Heart left ventricle (tissue), 16 donors: ENCODE measurements at places on chromosomes 3 and 15. TPM values are rescaled to one million over a fixed set of nuclear protein-coding genes. Genes with fewer than 3 reads are reported as not detected.

DNA sequence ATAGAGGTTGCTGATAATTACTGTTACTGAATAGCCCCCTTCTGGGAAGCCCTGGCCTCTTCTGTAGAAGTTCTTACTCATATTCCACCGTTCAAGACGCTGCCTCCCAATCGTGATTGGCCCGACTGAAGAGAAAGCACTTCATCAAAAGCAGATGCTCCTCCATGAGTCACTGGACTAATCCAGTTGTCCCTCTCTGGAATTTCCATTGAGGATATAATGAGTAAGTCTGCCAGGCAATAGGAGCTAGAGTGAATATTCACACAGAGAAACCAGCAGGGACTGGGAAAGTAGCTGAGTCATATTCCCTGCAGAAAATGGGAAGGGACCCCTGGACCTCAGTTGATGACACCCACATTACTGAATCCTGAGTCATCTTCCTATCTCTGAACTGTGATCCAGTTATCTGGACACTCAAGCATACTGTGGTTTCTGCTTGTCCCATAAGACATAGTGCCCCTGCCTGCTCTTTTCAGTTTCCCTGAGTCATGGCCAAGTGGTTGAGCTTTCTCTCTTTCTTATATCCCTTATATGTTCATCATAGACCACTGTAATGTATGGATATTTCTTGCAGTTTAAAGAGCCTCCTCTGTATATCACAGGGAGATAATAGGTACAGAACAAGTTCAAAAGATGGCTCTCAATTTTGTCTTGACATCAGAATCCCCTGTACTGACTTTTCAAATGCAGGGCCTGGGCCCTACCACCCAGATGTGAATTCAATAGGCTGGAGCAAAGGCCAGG is 151.2 kb upstream of the CDIN1 start:
- no peaks in the 10 kb centered on the region for H3K27me3 ChIP-seq
- DNase-seq: no peak
- no peaks in the 10 kb centered on the region for H3K36me3 ChIP-seq
- H3K4me1 ChIP-seq: no peaks in the 10 kb centered on the region

DNA sequence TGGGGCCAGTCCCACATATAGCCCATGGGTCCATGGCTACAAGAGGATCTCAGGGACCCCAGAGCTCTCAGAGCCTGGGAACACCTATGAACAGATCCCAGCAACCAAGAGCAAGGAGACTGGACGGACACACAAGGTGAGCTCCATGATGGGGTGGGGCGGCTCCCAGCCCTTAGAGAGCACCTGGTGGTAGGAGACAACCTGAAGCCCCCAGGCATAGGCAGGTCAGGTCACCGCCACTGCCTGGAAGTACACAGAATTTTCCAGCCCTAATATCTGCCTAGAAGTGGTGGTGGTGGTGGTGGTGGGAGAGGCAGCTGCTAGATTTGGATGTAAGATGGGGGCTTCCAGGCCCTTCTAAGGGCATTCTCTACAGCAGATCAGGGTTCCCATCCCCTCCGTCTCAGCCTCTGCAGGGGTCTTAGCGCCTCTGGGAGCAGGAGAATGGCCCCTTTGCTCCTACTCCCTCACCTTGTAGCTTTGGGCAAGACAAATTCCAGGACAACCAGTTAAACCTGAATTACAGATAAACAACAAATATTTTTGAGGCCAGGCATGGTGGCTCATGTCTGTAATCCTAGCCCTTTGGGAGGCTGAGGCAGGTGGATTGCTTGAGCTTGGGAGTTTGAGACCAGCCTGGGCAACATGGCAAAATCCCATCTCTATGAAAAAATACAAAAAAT is 9.2 kb downstream of the SH2D7 start:
- no peak overlapping the region for H3K4me3 ChIP-seq
- H3K27me3 ChIP-seq: no peaks in the 10 kb centered on the region
- H3K27ac ChIP-seq: no peak overlapping the region
- H3K36me3 ChIP-seq: no peaks in the 10 kb centered on the region
- H3K4me1 ChIP-seq: no peaks in the 10 kb centered on the region

DNA sequence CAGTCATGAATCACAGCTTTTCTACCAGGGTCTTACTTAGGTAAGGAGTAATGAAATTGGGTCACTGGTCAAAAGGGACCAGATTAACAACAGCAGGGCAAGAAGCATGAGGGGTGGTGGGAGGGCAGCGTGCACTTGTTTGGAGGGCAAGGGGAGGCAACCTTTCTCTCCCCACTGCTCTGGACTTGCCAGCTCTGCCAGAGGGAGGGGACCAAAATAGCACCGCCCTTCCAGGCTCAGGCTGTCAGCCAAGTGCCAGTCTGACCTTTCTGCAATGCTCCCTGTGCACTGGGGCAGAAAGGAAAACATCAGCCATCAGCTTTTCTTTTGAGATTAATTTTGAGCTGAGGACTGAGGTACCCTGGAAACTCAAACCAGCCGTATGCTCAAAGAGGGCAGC is 4.5 kb upstream of the ULK3 start:
- H3K27me3 ChIP-seq: no peaks in the 10 kb centered on the region
- peak; percentile 70 for DNase-seq
- peak overlapping the region; percentile 33 for H3K27ac ChIP-seq
- H3K36me3 ChIP-seq: peaks cover 8% of the 10 kb centered on the region
- no peak overlapping the region for H3K4me3 ChIP-seq

DNA sequence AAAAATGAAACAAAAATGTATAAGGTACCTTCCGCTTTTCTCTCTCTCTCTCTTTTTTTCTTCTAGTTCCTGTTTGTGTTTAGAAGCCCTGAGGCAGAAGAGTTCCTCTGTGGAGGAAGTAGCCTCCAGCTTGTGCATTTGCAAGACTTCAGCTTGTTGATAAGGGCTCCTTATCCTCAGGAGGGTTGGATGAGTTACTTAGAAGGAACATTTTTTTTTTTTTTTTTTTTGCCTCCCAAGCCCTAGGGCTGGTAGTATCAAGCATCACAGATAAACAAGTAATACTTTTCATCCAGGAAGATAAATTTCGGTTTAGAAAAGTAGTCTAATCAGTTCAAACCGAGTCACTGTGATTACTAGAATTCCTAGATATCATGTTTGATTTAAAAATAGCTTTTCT is 91.0 kb upstream of the CBLB start:
- H3K27ac ChIP-seq: no peak overlapping the region
- no peaks in the 10 kb centered on the region for H3K4me1 ChIP-seq
- H3K27me3 ChIP-seq: no peaks in the 10 kb centered on the region
- no peak overlapping the region for H3K4me3 ChIP-seq

DNA sequence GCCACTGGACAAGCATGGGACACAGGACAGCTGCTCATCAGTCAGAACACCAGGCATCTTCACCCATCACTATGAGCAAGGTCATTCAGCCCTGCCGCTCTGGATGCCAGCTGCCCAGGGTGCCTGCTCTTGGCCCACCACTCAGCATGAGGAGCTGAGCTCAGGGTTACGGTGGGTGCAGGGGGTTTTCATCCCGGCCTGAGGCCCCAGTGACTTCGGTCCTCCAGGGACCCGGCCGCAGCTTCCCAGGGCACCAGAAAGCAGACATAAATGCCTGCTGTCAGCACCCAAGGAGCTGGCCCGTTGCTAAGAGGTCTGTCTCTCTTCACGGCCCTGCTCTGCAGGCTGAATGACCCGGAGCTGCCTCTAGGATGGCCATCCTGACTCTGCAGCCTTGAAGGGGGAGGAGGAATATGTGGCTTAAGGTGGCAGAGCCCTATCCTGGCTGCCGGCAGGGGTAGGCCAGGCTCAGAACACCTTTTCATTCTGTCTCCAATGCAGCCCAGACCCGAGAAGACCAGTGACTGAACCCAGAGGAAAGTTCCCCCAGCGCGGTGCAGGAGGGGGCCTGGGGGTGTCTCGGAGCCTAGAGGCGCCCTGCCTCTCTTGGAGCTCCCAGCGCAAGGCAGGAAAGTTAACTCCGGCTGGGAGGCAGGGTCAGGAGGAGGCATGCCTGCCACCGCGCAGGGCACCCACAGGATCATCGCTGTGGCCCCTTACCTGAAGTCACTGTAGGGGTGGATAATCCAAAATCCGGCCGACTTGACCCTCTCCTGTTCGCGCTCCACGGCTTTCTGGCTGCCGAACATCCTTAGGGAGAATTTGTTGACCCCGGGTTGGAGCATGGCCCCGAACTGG is 1.8 kb downstream of the HCN4 start:
- H3K36me3 ChIP-seq: no peaks in the 10 kb centered on the region
- no peak overlapping the region for H3K27ac ChIP-seq
- peaks cover 24% of the 10 kb centered on the region for H3K27me3 ChIP-seq
- H3K4me1 ChIP-seq: peaks cover 13% of the 10 kb centered on the region

- H3K27ac ChIP-seq: no peak overlapping the region
- H3K4me1 ChIP-seq: no peaks in the 10 kb centered on the region
- no peaks in the 10 kb centered on the region for H3K36me3 ChIP-seq
These were observed 266.8 kb downstream of the ZNF385D start for GRCh38 chr3:21484057-21484827.

- H3K27me3 ChIP-seq: no peaks in the 10 kb centered on the region
- H3K27ac ChIP-seq: peak overlapping the region; percentile 54
- peak; percentile 40 for DNase-seq
These were observed 144.1 kb downstream of the RORA start for GRCh38 chr15:61084944-61085367.

- H3K27ac ChIP-seq: no peak overlapping the region
- H3K4me1 ChIP-seq: no peaks in the 10 kb centered on the region
- no peaks in the 10 kb centered on the region for H3K36me3 ChIP-seq
- no peaks in the 10 kb centered on the region for H3K27me3 ChIP-seq
These were observed 85.5 kb downstream of the SSR3 start for GRCh38 chr3:156469456-156469855.

DNA sequence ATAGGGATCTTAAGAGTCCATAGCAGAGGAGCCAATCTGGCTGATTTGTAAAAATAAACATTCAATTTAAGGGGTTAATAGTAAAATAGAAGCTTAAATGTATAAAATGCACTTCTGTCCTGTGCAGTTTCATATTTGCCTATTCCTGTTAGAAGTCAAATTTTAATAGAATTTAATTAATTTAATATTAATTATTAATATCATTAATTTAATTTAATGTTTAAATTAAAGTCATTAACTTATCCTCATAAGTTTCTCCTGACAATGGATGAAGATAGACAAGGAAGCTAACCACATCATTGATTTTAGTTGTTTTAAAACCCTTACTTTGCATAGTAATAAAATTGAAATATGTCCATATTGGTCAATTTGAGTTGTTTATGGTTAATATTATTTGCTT is 1096.2 kb upstream of the EPHA6 start:
- H3K4me1 ChIP-seq: no peaks in the 10 kb centered on the region
- H3K36me3 ChIP-seq: no peaks in the 10 kb centered on the region
- H3K27me3 ChIP-seq: no peaks in the 10 kb centered on the region
- H3K27ac ChIP-seq: no peak overlapping the region
- H3K4me3 ChIP-seq: no peak overlapping the region
- DNase-seq: no peak

GRCh38 chr3:101913168-101913567 is 63.9 kb downstream of the NFKBIZ start:
- H3K4me3 ChIP-seq: no peak overlapping the region
- no peak overlapping the region for H3K27ac ChIP-seq
- H3K36me3 ChIP-seq: no peaks in the 10 kb centered on the region
- H3K4me1 ChIP-seq: no peaks in the 10 kb centered on the region

- H3K4me1 ChIP-seq: peaks cover 5% of the 10 kb centered on the region
- H3K36me3 ChIP-seq: no peaks in the 10 kb centered on the region
- DNase-seq: no peak
These were observed 56.0 kb downstream of the ZMAT3 start for GRCh38 chr3:179015551-179016020.

GRCh38 chr15:67783303-67783702 is 42.0 kb upstream of the SKOR1 start:
- H3K36me3 ChIP-seq: no peaks in the 10 kb centered on the region
- H3K27me3 ChIP-seq: no peaks in the 10 kb centered on the region
- no peak for DNase-seq
- no peaks in the 10 kb centered on the region for H3K4me1 ChIP-seq
- H3K4me3 ChIP-seq: no peak overlapping the region
- H3K27ac ChIP-seq: no peak overlapping the region

DNA sequence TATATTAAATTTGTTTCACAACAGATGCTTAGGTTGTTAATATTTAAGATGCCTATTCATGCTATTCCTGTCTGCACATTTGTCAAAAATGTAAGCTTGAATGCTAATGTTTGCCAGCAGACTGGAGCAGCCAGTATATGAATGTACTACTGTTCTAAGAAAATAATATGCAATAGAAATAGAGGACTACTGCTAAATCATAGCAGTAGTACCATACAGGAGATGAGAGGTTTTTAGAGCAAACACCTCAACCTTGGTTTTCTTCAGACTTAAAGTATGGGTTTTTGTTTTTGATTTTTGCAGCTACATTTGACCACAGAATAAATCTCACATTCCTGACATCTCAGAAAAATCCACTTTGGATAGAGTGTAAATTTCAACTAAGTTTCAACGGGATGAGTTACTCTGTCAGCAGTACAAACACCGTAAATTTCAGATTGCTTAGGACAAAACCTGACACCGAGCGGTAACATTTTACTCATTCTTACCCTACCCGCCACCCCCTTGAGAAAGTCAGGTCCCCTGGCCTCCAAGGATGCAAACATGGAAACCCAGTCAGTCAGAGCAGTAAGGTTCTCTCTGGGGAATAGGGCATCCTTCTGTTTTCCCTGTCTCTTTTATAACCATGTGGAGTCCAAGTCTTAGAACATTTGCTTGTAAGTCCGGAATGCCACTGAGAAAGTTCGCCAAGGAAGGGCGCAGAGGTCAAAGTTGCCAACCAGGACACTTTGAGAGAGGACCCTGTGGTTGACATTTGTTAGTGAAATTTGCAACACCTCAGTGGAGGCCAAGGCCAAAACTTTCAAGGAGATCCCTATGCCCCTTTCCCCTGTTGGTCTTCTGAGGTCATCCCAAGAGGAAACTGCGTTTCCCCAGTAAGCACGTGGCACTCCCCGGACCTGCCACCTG is 17.9 kb upstream of the SATB1 start:
- H3K4me3 ChIP-seq: peak overlapping the region; percentile 67
- no peaks in the 10 kb centered on the region for H3K27me3 ChIP-seq
- no peak for DNase-seq
- H3K4me1 ChIP-seq: peaks cover 15% of the 10 kb centered on the region

Gene ATP2B2
- total RNA-seq: 0.20 TPM

Gene RETNLB
- total RNA-seq: not detected

Gene VGLL3
- 17.6 TPM for total RNA-seq

Gene PCOLCE2
- total RNA-seq: 49.2 TPM

Gene FANCD2
- total RNA-seq: 0.82 TPM

Gene SKOR1
- not detected for total RNA-seq

Gene DPPA2
- not detected for total RNA-seq

Gene DUOX2
- total RNA-seq: 0.11 TPM

Gene PLS1
- total RNA-seq: 1.6 TPM
